Inflammatory macrophage (primary cell): ENCODE measurements at places on chromosomes 1 and 21.

DNA sequence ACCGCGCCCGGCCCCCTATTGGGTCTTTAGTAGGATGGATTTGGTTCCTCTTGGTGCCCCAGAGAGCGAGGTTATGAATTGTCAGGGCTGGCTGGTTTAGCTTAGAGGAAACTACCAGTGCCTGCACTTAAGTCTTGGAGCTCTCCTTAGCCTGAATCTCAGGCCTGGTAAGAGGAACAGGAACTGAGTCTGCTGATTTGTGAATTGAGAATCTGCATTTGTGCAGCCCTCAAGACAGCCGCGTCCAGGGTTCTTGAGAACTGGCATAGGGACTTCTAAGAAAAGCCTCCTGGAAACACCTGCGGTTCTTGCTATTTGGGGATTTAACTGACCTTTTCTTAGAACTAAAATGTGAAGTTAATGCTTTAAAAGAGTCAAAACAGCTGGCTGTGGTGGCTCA is 1.7 kb downstream of the NECAP2 start:
- peak; percentile 79 for DNase-seq

- no peak for DNase-seq
Measured at GRCh38 chr1:162678439-162678838, 46.2 kb downstream of the DDR2 start.

DNA sequence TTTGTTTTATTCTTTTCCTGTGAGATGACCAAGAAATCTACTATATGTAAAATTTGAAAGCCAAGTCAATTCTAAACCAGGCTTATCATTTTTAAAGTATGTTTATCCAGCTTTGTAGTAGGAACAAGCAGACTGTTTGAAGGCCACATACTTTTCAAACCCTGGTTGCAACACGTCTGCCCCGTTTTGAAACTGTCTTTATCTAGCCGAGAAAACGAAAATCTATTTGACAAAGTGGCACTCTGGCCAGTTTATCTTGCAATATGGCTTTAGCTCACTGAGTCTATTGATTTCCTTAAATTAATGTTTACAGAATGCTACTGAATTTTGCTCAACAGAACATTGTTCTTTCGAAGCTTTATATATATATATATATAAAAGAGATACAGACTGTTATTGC is 39.7 kb downstream of the PROX1 start:
- DNase-seq: no peak

- DNase-seq: no peak
Measured at GRCh38 chr1:175221557-175222175, 29.1 kb upstream of the KIAA0040 start.

GRCh38 chr1:226804907-226805759 is 65.3 kb upstream of the PSEN2 start:
- DNase-seq: no peak

GRCh38 chr1:243508303-243508713 is 252.5 kb downstream of the SDCCAG8 start:
- no peak for DNase-seq

GRCh38 chr21:29092102-29092959 is 18.9 kb upstream of the CCT8 start:
- peak; percentile 20 for DNase-seq

DNA sequence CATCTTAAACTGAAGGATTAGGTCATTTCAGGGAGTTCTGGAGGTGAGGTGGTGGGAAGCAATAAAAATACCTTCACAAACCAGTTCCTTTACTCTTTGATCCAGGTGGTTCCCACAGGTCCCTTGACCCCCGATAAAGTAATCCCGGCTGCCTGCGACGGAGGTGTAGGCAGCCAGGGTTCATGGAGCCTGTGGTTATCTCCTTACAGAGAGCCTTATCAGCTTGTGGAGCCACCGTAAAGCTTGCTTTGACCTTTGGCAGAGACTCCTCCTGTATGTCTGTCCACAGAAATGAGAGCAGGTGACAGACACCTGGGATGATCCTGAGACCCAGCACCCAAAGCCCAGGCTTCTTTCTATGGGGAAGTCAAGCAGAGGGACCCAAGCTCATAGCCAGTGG is 243.4 kb downstream of the KIF26B start:
- no peak for DNase-seq

GRCh38 chr1:161121834-161122233 is 3.9 kb downstream of the NIT1 start:
- peak; percentile 81 for DNase-seq

- DNase-seq: no peak
Measured at GRCh38 chr1:68383092-68383491, 66.7 kb downstream of the RPE65 start.
